ENCODE measurements at places on chromosomes 6 and 20.

GRCh38 chr6:7580537-7580926 lies 9.5 kb upstream of the SNRNP48 start:
- DNase-seq: no peak

DNA sequence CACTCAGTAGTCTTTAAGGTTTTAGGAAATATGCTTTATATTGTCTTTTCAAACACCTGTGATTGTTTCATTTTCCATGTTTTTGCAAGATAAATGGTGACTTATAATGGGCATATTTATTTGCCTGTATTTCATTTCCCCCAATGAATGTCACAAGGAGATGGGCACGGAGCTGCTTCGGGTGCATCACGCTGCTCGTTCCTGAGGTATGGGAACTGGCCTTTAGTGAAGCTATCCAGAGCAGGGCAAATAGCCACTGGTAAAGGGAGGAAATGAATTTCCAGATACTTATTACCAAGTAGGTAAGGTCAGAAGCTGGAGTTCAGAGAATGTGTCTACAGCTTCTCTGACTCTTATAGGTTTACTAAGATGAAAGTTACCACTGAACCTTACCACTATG lies 3.7 kb downstream of the POU3F2 start:
- DNase-seq: no peak

DNA sequence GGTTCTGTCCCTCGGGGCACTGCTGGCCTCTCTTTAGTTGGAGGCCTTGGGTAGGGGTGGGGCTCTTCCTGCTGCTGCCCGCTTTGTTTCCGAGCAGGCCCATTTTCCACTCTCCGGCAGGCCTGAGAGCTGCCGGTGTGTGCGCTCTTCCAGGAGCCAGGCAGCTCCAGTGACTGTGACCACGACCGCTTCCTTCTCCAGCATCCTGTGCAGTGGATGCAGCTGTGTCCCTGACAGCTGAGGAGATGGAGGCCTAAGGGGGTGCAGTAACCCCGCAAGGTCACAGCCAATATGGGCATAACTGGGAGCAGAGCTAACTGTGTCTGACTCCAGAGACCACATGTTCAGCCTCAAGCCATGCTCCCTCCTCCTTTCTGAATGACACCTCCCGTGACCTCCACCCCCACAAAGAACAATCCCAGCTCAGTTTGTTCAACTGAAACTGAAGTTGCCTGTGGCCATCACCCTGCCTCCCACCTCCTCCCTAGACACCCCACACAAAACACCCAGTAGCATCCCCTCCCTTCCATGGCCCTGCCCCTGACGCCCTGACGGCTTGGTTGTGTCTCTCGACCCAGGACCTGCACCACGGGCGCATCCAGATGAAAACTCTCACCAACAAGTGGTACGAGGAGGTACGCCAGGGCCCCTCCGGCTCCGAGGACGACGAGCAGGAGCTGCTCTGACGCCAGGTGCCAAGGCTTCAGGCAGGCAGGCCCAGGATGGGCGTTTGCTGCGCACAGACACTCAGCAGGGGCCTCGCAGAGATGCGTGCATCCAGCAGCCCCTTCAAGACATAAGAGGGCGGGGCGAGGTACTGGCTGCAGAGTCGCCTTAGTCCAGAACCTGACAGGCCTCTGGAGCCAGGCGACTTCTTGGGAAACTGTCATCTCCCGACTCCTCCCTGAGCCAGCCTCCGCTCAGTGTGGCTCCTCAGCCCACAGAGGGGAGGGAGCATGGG lies 27.8 kb downstream of the SPATA2 start:
- DNase-seq: no peak

- peak; percentile 89 for DNase-seq
These were observed 112.0 kb downstream of the HFE start for GRCh38 chr6:26199057-26199772.

DNA sequence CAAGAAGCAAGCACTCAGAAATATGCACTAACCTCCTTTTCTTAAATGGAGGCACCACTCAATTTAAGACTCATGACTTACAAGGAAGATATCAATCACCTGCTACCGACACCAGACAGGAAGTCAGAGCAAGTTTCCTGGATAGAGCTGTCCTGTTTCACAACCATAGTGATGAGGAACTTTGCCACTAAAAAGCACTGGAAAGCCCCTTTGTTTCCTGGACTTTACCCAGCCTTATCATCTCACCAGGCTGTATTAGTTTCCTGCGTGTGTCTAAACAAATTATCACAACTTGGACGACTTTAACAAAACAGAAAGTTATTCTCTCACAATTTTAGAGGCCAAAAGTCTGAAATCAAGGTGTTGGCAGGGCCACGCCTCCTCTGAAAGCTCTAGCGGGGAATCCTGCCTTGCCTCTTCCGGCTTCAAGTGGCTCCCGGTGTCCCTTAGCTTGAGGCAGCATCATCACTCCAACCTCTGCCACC lies 253.8 kb upstream of the STXBP5 start:
- DNase-seq: no peak

DNA sequence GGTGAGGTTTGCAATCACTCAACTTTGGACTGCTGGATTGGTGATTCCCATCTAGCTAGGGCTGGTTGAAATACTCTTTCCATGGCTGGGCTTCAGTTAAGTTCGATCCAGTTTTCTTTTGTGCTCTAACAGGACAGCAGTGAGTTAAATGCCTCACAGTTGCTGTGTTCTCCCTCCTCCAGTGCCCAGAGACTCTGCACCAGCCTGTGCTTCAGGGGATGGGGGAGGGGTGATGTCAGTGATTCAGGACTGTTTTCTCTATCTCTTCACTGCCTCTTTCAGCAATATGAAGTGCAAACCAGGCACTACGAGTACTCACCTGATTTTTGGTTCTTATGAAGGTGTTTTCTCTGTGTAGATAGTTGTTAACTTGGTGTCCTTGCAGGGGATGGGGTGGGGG lies 88.2 kb upstream of the FAM83B start:
- DNase-seq: peak; percentile 80

DNA sequence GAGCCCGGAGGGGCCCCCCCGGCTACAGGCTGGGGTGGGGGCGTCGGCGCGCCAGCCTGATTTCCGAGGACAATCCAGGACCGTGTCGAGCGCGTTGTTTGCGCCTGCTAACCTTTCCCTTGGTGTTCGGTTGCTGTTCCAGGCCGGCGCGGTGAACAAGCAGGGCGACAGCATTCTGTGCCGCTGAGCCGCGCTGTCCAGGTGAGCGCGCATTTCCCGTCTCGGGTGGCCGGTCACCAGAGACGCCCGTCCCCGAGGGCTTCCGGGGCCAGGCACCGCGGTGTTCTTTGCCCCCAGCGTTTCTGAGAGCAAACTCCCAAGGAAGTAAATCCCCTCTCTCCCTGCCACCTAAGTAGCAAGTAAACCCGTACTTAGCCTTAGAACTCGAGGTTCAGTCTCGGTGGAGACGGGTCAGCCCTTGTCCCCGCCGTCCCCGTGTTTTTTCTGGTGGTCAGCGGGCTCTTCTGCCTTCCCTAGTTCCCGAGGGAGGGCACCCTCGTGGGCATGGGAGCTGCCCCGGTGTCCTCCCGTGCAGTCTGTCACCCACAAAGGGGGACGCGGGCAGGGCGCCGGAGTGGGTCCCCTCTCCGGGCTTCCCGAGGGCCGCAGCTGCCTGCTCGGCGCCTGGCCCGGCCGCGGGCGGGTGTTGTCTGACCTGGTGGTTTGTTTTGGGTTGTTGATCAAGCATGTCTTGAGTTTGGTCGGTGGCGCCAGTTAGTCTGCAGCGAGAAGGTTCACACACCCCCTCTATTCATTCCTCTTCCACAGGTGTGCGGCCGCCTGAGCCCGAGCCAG lies 1.5 kb downstream of the ID4 start:
- DNase-seq: peak; percentile 94

GRCh38 chr6:16244446-16244845 lies 6.1 kb downstream of the GMPR start:
- DNase-seq: no peak

- DNase-seq: no peak
These were observed 429.5 kb upstream of the ARID1B start for GRCh38 chr6:156347656-156348055.

DNA sequence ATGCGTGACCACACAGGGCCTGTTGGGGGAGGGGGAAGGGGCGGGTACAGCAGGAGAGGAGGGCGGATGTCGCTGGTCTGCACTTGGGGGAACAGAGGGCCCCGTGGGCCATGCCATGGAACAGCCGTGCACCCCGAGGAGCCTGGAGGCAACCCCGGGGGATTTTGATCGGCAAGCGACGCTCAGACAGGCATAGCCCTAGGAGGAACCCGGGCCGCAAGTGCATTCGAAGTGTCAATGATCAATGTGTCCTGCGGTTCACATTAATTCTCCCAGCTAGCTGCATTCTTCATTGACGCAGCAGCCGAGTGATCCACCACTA lies 772.8 kb upstream of the DEFB115 start:
- DNase-seq: no peak

- DNase-seq: peak; percentile 32
These were observed 147.2 kb downstream of the SYCP2 start for GRCh38 chr20:59785986-59786795.

- DNase-seq: no peak
These were observed 15.1 kb upstream of the MYT1 start for GRCh38 chr20:64149141-64149540.

GRCh38 chr6:5996714-5997419 lies 9.9 kb downstream of the NRN1 start:
- peak; percentile 53 for DNase-seq

DNA sequence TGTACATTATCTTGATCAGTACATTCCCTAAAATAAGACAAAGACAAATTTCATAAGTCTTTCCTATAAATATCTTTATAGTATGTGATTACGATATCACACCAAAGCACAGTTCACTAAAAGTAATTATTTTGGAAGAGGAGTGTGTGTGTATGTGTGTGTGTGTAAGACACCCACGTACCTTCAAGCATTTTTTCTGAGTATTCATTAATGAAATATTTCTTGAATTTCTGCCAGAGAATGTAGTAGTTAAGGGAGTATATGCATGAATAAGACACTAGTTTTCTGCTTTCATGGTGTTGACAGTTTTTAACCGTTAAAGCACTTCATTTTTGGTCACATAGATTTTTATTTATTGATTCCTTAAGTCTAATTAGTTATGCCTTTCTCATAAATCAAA lies 36.8 kb downstream of the MANEA start:
- no peak for DNase-seq

- no peak for DNase-seq
These were observed 27.3 kb downstream of the PAQR8 start for GRCh38 chr6:52389264-52389625.

DNA sequence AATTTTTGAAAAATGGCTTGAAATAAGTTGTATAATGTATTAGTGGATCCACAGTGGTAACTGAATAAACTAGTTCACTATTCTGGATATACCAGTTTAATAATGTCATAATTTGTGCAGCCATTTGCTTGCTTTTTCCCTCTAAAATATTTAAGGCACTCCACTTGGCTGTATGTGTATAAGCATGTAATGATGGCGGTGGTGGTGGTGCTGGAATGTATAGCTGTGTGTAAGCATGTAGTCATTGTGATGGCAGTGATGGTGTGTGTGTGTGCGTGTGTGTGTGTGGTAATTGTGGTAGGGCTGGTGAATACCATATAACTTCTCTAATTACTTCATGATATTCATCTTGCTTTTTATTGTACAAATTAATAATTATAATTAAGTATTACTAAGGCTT lies 89.2 kb upstream of the HIVEP1 start:
- DNase-seq: no peak

DNA sequence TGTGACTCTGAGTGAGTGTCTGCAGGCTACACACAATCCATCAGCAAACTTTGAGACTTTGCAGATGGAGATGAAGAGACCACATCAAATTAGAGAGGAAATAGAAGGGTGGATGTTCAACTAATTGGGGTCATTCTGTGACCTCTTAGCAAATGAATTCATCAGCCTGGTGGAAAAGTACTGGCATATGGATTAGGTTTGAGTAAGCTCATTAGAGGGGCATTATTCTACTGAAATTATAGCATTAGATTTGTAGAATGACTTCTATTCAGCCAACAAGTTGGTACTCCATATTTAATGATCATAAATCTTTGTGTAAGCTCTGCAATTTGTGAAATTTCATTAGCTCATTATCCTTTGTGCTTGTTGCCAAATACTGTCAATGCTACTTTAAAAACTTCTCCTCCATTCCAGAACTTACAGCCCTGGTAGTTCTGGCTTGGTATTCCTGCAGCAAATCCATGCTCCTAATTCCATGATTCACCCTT lies 63.8 kb downstream of the ADTRP start:
- DNase-seq: no peak

DNA sequence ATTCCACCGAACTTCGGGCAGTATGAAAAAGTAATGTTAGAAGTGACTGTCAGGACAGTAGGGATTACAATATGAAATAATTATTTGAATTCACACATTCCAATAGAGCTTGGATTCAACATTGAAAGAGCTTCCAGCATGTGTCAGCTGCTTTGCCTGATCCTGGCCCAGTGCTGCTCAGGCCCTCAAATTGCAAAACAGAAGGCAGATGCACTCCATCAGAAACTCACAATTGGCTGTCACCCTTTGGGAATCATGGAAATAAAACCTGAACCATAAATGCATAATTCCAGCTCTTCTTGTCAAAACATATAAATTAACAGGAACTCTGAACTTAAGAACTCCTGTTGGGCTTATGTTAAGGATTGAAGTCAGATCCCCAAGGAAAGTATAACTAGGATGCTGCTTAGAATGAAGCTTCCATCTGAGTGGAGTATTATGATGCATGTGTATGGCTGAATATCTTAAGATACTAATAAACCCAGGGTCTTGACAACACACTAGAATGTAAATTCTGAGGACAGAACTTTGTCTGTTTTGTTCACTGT lies 1.8 kb upstream of the NDUFAF4 start:
- no peak for DNase-seq

DNA sequence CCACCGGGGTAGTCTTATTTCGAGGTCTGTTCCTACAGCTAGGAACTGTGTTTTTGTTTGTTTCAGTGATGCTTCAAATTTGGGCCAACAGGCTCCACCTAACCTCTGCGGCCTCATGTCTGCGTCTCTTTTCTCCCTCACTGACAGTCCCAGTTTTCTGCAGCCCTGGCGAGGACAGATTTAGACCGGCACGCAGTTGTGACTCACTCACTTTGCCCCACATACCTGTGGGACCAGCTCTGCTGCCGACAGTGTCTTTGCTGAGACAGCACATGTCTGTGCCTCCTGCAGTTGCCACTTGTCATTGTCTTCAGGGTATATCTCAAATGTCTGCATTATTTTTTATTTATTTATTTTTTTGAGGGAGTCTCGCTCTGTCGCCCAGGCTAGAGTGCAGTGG lies 29.2 kb downstream of the OSBPL2 start:
- DNase-seq: peak; percentile 83

All from islet precursor cell (in vitro differentiated cells).